Stimulated activated CD4-positive, alpha-beta T cell treated with anti-CD3 and anti-CD28 coated beads, TNF-alpha, amount 100 ng/mL, for 1 hour (primary cell): ENCODE measurements at places on chromosomes 1 and 21.

- DNase-seq: no peak
Observed at GRCh38 chr1:19670787-19671186, 6.1 kb downstream of the HTR6 start.

DNA sequence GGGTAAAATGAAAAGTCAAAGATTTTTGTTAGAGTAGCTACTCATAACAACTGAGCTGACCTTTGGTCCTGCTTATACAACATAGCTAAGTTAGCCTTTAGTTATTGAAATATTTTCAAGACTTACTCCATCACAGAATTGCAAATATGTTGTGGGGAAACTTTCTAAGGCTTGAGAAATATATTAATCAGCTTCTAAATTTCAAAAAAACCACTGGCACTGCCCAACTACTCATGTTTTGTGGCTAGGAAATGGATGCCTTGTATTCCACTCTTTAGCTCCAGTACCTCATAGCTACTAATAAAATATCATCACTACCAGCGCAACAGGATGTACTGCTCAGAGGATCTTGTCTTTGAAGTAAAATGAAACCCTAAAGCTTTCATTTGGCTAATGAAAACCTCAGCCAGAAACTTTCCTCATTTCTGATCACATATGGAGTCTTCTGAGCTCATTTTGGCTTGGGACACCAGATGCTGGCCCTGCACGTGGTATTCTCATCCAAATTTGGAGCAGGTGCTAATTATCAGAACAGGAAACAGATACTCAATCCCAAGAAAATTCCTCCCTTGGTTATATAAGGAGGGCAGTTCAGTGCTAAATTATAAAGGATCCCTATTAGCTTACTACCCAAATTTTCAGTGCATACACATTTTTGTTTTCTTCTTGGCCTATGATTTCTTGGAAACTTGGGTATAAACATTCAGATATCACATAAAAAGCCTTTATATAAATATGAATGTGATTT lies 690.7 kb downstream of the ADGRL2 start:
- no peak for DNase-seq

DNA sequence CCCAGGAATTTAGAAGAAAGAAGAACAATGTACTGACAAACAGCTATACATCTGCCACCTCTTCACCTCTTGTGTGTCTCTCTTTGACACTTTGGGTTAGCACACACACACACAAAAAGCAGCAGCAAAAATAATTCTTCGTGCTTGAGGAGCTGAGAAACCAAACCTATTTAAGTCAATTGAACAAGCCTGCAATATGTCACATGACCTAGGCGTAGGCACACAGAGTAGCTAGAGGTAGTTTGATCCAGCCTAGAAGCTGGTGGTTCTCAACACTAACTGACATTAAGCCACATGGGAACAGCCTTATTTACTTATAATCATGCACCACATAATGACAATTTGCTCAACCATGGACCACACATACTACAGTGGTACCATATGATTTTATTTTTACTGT lies 32.3 kb downstream of the RRAGC start:
- no peak for DNase-seq

DNA sequence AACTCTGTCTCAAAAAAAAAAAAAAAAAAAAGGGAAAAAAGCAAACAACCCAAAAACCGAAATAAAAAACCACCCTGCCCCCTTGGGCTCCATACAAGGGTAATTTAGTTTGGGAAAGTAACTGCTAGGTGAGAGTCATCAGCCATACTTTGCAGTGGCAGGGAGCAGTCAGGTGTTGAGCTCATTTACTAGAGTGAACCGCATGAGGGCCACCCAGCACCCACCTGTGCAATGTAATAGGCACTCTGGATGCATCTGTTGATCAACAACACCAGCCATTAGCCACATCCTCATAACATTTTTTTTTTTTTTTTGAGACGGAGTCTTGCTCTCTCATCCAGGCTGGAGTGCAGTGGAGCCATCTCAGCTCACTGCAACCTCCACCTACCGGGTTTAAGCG lies 9.1 kb downstream of the INAVA start:
- DNase-seq: no peak

DNA sequence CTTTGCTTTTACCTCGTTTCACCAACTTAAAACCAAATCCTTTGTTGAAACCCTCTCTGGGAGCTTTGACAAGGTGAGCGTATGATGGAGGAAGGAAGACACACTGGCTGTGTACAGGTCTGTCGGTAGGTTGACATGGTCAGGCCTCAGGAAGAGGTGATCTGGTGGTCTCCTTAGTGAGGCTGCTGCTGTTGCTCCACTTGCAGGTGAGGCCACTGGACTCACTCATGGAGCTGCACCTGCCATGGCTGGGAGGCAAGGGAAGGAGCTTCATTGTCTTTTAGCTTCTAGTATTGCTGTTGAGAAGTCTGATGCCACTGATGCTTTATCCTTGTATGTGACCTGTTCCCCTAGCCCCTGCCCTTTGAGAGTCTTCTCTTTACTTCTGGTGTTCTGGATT lies 35.7 kb downstream of the TENT5C start:
- DNase-seq: no peak

DNA sequence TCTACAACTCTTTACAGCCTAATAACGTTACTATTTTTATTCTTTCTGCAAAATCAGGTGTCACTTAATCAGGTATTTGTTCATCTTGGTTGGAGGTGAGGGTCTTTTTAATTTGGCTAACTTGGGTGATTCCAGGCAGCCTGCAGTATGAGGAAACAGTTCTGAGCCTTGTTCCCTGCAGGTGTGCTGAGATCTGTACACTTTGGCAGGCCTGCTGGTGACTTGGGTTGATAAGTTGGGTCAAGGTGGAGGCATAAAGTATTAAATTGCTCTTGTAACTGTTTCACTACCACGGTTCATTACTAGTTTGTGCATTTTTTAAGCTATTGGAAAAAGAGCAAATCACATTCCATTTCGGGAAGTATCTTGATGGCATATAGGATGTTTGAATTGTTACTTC lies 10.0 kb downstream of the MAP3K21 start:
- no peak for DNase-seq
